Activated CD4-positive, alpha-beta T cell treated with anti-CD3 and anti-CD28 coated beads for 36 hours (primary cell): ENCODE measurements at places on chromosomes 6 and 20. TPM values are rescaled to one million over a fixed set of nuclear protein-coding genes. Genes with fewer than 3 reads are reported as not detected.

Gene ABHD16B
- 0.11 TPM for total RNA-seq

DNA sequence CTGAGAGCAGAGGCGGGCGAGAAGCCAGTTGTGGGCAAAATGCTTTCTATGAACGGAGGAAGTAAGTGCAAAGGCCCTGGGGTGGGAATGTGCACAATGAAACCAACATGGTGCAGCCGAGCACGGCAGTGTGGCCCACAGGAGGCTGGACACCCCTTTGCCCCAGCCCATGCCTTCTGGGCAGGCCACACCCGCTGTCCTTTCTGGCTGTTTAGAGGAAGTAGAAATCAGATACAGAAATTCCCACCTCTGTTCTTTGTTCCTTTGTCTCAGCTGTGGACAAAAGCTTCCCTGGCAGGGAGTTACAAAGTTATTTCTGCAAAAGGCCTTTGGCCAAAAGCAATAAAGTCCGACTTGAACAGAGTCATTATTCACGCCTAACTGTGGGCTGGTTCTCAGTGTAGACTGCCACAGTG is 11.9 kb downstream of the SULF2 start:
- no peak overlapping the region for H3K27ac ChIP-seq
- no peak for DNase-seq
- H3K4me3 ChIP-seq: no peak overlapping the region
- no peaks in the 10 kb centered on the region for H3K4me1 ChIP-seq

Gene TPX2
- 137 TPM for total RNA-seq

GRCh38 chr6:25253351-25253750 is 25.8 kb upstream of the CARMIL1 start:
- no peak for DNase-seq
- H3K4me3 ChIP-seq: no peak overlapping the region

DNA sequence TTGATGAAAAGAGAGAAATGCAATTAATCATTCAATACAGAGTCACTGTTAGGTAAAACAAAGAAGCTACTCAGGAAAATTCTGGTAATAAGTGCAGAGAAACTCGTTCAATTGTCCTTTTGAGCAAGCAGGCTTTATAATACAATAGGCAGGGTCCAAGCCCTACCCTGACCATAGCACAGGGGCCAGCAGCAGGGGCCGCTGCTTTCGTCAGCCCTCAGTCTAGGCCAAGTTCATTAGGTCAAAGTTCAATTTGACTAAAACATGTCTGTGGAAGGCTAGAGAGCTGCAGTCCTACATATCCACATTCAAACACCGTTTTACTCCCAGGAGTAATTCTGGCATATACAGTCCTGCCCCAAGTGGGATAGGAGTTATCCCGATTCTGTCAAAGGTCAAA is 94.6 kb downstream of the BCAS1 start:
- H3K27ac ChIP-seq: no peak overlapping the region
- H3K4me1 ChIP-seq: no peaks in the 10 kb centered on the region
- no peaks in the 10 kb centered on the region for H3K36me3 ChIP-seq
- H3K27me3 ChIP-seq: no peaks in the 10 kb centered on the region
- no peak for DNase-seq
